ENCODE measurements at places on chromosomes 13 and 19.

GRCh38 chr19:3556423-3556977 is 886 bp downstream of the MFSD12 start:
- DNase-seq, result no peak

GRCh38 chr13:79987761-79988160 is 353.2 kb downstream of the SPRY2 start:
- DNase-seq, result no peak

GRCh38 chr19:19627621-19628500 is at the start of gene LPAR2:
LPAR2 (minus strand) TSS chr19:19628220; CDS start chr19:19627275, 945 bp downstream.
- DNase-seq, result no peak

GRCh38 chr13:59358014-59358413 is 805.7 kb downstream of the DIAPH3 start:
- no peak for DNase-seq

- no peak for DNase-seq
Observed at GRCh38 chr19:28961772-28962500, 251.0 kb downstream of the UQCRFS1 start.

- no peak for DNase-seq
Observed at GRCh38 chr13:108402850-108403249, 133.3 kb downstream of the TNFSF13B start.

DNA sequence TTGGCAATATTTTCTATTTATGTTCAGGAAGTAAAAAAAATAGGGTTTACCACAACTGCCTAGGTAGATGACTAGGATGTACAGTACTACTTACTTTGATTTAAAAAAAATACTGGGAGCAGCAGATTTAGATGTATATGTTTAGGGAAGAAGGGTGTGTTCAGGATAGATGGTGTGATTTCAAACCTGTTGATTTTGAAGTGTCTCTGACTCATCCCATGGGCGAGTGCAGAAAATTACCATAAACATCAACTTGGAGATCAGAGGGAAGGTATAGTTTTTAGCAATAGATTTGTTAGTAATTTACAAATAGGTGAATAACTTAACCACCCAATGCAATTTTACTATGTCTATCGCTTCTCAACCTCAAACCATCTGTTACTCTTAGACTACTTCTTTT is 214.8 kb downstream of the NDFIP2 start:
- DNase-seq, result no peak

DNA sequence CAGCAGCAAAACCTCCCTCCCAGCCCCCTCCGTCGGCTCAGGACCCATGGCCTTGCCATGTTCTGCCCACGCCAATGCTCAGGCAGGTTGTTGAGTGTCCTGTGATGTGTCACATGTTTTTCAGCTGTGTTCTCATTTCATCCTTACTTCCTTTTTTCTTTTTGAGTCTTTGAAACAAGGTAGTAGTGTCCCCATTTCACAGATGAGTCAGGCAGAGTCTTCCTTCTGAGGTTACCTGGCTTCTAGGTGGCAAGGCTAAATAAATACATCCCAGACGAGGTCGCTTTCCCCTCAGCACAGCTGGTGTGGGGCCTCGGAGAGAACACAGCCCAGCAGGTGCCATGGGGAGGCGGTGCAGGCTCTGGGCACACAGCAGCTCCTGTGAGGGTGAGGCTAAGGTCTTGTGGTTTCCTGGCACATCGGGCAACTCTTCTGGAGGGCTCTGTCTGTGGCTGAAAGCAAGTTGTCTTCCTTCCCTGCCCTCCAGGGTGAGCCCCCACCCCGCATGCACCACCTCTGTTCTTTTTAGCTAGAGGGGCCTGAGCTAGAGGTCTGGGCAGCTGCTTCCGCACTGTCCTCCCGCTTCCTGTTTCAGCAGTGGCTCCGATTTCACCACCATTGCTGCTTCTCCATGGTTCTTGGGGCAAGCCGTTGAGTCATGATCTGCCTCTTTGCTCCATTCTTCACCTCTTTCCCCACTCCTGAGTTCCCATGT is 15.1 kb downstream of the PRAM1 start:
- no peak for DNase-seq

GRCh38 chr13:45361596-45362206 is 20.7 kb upstream of the TPT1 start:
- DNase-seq, result peak; percentile 22

DNA sequence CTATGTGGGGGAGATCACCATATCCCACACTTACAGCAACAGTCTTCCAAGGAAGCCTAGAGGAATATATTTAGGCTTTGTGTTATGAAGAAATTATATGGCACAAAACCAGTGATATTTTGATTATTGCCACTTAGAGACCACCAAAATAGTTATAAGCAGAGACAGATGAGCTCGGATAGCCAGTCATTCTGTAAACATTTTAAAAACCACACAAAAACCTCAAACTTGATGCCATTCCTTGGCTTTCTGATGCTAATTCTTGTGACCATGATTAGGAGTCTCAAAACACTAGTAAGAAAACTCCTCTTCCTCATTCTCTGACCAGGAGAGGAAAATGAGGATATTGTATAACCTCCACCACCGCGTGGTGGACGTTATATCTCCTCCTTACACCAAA is 496.4 kb downstream of the FOXO1 start:
- DNase-seq, result no peak

- no peak for DNase-seq
Observed at GRCh38 chr19:33408116-33408515, 34.6 kb downstream of the CEBPG start.

- no peak for DNase-seq
Observed at GRCh38 chr13:46893221-46893740, 3.6 kb downstream of the HTR2A start.

GRCh38 chr19:38505958-38506357 is 72.5 kb downstream of the RYR1 start:
- no peak for DNase-seq

- DNase-seq, result no peak
Observed at GRCh38 chr19:31271306-31271911, 77.8 kb downstream of the TSHZ3 start.

- no peak for DNase-seq
Observed at GRCh38 chr13:90760639-90761038, 586.8 kb upstream of the MIR17HG start.

DNA sequence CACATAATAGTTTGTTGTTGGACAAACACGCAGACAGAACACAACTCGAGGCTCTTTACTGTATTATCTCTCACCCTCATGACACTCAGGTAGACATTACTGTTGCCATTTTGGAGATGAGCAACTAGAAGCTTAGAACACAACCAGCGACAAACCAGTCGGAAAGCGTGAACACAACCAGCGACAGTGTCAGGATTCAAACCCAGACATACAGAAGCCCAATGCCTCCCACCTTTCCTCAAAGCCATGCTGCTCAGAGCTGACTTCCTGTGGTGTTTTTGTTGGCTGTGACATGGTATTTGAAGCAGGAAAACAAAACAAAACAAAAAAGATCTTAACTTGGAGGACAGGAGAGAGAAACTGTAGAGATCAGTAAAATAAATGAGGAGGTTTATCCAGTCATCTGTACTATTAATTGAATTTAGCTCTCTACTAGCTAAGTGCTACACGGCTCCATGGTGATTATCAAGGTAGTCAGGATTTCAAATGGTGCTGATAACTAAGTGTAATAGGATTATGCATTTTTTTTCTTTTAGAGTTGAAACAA is 92.1 kb downstream of the STARD13 start:
- no peak for DNase-seq

DNA sequence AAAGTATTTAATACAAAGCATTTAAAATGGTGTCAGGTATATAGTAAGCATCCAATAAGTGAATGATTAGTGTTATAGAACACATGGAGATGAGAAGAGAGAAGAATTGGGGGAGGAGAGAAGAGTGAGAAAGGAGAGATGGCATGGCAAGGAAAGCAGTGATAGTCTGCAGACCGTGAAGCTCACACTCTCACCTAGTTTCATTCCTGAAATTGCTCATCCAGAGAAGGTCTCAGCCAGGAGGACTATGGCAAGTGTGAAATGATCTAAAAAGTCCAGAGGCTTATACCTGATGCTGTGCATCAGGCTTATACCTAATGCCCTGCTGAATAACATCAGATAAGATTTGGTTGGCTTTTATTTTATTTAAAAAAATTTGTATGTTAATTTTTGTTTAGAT is 351.6 kb upstream of the KLF12 start:
- no peak for DNase-seq

DNA sequence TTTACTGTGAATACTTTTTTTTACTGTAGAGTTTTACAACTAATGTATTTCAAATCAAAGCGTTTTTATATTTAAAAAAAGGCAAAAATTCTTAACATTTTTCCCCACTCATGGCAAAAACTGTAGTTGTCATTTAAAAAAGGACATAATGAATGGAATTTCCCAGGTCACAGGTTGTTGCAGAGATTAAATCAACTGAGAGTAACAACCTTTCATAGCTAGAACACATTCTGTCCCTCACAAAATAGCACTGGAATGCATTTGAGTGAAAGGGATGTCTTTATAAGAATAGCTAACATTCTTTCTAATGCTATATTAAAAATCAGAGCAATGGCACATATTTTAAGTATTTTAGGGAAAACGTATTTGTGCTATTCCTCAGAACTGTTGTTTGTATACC is 1393.3 kb upstream of the ATXN8OS start:
- no peak for DNase-seq

- no peak for DNase-seq
Observed at GRCh38 chr13:26500618-26501320, 56.7 kb upstream of the WASF3 start.

GRCh38 chr13:48386816-48387215 is 26.1 kb downstream of the LPAR6 start:
- no peak for DNase-seq

DNA sequence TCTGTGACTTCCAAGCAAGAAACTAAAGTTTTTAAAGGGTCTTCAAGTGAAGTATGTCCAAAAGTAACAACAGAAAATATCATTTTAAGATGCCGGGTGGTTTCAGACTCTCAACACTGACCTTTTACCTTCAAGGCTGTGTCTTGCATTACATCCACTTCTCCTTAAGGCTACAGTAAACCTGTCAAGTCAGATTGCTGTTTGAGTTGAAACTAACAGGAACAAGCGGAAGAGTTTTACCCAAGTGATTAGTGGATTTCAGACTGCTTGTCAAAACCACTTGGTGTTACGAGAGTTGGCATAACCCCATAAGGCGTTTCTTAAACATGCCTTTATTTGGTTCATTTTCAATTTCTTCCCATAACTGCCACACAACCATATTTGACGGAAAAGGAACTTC is 283.1 kb downstream of the DCT start:
- no peak for DNase-seq

DNA sequence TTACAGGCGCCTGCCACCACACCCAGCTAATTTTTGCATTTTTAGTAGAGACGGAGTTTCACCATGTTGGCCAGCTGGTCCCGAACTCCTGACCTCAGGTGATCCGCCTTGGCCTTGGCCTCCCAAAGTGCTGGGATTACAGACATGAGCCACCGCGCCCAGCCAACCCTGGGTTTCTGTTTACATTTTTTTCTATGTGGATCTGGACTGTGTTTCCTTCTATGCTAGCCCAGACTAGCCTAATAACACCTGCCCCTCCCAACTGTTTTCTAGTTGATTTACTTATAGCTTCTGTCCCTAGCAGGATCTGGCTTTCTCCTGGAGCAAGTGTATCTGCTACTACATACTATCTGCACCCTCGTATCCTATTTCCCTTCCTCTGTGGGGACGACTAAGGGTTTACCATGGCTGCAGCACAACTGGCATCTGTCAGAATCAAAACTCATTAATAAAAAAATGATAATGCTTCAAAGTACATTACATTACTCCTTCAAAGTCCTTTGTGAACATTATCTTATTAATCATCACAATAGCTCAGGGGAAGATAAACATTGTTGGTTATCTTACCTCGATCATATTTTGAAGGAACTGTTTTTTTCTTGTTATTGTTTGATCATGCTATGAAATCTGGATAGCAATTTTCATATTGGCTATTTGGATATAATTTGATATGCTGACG is 228.3 kb downstream of the KLF5 start:
- DNase-seq, result no peak

GRCh38 chr13:90618133-90618532 is 729.4 kb upstream of the MIR17HG start:
- no peak for DNase-seq

DNA sequence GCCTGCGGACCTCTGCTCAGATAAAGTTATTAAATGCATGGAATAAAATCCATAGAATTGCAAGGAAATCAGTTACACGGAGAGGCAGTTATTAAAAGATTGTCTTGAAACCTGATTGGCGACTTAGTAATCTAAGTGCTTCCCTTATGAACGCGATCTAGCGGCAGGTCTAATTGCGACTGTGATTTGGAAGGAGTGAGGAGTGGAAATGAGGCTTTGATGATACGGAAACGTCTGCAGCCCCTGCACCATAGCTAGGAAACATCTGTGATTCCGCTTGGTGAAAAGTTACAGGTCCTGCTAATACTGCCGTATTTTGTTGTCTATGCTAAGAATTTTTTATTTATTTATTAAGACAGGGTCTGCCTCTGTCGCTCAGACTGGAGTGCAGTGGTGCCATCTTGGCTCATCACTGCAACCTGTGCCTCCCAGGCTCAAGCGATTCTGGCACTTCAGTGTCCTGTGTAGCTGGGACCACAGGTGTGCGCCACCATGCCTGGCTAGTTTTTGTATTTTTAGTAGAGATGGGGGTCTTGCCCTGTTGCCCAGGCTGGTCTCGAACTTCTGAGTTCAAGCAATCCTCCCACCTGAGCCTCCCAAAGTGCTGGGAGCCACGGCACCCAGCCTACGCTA is 887 bp downstream of the NDUFS7 start:
- no peak for DNase-seq

- DNase-seq, result no peak
Observed at GRCh38 chr19:30006207-30006606, 64.2 kb downstream of the URI1 start.

DNA sequence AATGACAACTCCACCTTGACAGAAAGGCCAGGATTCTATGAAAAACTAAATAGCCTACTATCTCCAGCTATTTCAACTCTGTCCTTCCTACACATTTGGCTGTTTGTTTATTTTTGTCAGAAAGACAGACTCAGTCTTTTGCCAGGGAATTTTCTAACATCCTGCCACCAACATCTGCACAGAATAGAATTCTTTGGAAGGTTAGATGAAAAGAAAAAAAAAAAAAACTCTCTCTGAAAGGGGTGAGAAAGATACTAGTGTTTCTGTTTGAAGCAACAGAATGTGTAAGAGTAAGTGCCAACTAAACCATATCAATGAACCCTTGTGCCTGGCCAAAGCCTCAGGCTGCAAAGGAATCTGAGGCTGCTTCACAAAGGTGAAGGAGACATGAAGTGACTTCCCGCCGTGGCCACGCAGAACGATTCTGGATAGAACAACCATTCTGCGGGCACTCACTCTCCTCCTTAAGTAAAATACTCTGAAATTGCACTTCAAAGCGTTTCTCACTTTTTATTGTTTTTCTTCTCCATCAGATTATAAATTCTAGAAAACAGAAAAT is 498.2 kb downstream of the IRS2 start:
- DNase-seq, result no peak

GRCh38 chr13:102792396-102792795 is 6.4 kb downstream of the POGLUT2 start:
- no peak for DNase-seq

DNA sequence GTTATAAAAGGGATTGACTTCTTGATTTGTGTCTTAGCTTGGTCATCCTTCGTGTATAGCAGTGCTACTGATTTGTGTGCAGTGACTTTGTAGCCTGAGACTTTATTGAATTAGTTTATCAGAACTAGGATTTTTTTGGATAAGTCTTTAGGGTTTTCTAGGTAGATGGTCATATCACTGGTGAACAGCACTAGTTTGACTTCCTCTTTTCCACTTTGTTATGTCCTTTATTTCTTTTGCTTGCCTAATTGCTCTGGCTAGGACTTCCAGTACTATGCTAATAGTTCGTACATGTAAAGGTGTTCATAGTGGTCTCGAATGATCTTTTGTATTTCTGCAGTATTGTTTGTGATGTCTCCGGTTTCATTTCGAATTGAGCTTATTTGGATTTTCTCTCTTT is 145.4 kb downstream of the DNAJC3 start:
- no peak for DNase-seq

- peak; percentile 65 for DNase-seq
Observed at GRCh38 chr13:75372517-75372916, 109.5 kb downstream of the TBC1D4 start.
